ENCODE measurements at places on chromosomes 16 and 17.
A peak's percentile ranks its signal among the peaks of the same experiment; 100 is the strongest.

GRCh38 chr17:63629627-63630026 lies 7.4 kb downstream of the MAP3K3 start:
- DNase-seq = no peak

DNA sequence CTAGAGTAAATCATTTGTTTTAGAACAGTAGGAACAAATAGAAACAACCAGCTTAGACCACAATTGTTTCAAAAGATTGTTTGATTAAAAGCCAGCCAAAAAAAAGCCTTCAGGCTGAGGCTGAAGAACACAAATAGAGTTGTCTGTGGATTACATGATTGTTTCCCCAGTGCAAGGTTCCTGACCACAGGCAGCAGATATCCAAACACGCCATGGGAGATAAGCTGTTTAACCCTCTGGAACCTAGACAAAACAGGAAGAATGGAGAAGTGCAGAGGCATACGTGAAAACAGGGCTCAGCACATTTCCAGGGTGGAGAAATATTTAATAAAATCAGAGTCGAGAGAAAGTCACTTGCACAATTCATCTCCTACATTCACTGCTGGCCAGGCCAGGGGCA lies 21.0 kb downstream of the ATPAF2 start:
- no peak for DNase-seq

DNA sequence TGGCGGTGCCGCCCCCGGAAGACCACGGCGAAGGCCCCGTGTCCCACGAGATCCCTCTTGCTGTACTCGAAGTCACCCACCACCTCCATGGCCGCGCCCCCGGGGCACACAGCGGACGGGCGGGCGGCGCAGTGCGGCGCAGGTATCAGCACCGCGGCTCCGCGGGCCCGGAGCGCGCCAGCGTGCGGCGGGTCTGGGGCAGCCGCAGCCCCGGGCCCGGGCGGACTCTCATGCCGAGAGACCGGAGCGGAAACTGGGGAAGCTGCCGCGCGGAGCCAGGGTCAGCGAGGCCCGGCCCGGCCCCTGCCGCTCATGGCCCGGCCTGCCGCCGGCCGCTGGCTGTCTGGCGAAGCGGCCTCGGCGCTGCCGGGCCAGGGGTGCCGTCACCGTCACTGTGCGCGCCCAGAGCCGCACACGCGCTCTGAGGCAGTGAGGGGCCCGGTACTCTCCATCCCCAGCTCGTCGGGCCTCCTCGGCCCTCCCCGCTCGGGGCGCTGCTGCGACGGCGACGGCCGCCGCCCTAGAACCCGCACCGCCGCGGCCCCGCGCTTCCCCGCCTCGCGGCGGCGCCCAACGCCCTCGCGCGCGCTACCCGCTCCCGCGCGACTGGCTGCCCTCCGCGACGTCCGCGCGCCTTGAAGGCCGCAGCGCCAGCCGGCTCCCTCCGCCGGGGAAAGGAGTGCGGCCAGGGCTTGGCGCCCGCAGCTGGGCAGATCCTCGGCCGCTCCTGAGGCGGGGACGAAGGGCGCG lies at the start of gene ULK2:
ULK2 (minus strand) TSS at position 608 of the 750 bp plus-strand sequence; CDS start at position 89, 519 bp downstream.
- peak; percentile 90 for DNase-seq

DNA sequence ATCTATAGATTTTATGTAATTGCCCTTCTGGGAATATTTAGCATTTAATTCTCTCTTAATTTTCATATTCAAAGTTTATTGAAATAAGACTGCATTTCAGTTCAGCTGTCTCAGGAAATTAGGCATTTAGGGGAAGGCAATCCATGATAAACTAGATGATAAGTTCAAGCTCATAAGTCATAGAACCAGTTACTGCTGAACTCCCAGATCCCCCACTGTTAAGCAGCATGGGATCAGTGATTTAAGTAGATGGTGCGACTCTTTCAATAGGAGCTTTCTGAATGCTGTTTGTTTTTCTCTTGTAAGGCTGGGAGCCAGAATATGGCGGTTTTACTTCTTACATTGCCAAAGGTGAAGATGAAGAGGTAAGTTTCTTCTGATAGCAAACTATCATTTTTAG lies 23.8 kb downstream of the OGFOD1 start:
- no peak for DNase-seq

GRCh38 chr17:78977997-78978973 lies 1.4 kb downstream of the LGALS3BP start:
- DNase-seq = no peak

DNA sequence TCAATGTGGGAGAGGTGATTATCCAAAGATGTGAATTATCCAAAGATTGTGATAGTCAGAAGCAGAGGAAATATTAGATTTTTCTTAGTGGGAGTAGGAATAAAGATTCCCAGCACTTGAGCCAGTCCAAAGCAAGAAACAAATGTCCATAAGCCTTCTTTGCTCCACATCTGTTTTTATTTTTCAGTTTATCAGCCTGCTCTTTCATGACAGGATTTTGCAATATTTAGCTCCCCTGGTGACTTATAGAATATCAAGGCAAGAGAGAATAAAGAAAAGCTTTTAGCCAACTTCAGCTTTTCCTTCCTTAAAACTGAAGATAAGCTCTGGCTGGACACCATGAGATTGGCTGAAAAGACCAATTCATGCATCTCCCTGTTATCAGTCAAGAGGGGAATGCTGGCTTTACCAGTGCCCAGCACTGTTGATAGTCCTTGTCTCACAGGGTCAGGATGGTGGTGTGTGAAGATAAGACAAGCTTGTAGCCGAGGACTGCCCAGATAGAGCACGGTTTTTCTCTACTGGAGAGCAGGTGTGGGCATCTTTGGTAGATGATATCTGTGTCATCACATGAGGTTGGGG lies 706.5 kb downstream of the KCNJ2 start:
- DNase-seq = no peak

DNA sequence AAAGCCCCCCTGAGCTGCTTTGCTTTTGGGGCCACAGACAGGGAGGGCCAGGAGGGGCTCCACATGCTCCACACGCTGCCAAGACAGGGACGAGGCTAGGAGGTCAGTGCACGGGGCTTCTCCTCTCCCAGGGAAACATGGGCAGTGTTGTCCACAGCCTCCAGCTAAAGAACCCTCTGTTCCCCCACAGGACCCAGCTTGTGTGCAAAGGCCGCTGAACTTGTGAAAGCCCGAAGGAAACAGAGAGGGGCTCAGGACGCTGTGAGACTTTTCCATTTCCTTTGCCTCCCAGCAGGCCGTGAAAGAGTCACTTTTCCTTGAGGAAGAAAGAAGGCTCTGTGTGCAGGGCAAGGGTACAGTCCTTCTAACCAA lies 9.7 kb downstream of the CDRT4 start:
- no peak for DNase-seq

GRCh38 chr16:17382514-17382913 lies 88.2 kb downstream of the XYLT1 start:
- DNase-seq = no peak

GRCh38 chr16:87864331-87864989 lies 4.8 kb downstream of the SLC7A5 start:
- DNase-seq = no peak

- DNase-seq = no peak
Measured at GRCh38 chr16:52993179-52993578, 59.5 kb downstream of the CHD9NB start.

DNA sequence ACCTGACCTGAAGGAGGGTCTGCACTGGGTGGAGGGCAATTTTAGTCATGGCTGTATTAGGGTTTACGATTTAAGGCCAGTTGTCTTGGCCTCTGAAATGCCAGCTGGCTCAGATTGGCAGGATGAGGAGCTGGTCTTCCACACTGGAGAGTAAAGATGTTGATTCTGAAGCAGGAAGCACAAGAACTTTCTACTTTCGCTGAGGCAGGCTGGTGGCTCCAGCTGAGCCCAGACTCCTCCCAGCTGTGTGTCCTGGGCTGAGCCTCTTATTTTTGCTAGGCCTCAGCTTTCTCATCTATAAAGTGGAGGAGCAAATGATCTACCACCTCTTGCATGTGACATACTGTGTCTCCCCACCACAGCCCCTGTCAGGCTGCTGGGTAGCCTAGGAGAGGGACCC lies 74.4 kb downstream of the MRM1 start:
- DNase-seq = no peak

- DNase-seq = peak; percentile 99
Measured at GRCh38 chr17:50209472-50210239, 8.2 kb upstream of the COL1A1 start.

DNA sequence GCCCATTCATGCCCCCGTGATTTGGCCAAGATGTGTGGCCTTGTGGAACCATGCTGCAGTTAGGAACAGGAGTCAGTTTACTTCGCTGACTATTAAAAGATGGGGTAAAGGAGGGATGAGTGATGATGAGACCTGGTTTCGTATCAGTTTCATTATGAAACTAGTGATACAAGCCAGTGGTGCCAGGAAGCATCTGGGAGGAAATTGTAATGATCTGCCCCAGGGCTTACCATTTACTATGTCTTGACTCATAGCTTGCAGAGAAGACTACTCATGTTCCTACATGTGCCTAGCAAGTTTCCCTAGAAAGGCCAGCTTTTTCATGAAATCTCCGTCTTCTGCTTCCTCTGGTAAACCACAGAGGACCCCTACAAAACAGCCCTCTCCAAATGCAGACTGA lies 23.2 kb downstream of the CDH3 start:
- no peak for DNase-seq

DNA sequence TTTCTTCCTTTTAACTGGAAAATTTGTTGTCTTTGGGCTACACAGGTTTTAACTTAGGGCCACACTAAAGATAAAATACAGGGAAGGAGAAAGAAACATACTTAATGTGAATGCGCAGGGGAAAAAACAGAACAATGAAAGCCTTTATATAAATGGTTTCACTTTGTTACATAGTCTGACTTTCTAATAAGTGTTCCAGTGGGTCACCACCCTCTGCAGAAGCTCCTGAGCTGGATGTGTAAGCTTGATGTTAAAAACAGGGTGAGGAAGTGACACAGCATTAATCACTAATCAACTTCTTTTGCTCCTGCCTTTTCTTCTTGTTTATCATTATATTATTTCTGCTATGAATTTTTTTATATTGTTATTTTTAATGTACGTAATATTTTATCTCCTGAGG lies 445.6 kb upstream of the CA10 start:
- no peak for DNase-seq

GRCh38 chr17:33151565-33151964 lies 141.5 kb downstream of the ASIC2 start:
- DNase-seq = no peak

All from adipocyte (in vitro differentiated cells).